ENCODE measurements at places on chromosomes 16 and 17. TPM values are rescaled to one million over a fixed set of nuclear protein-coding genes. Genes with fewer than 3 reads are reported as not detected.
A peak's percentile ranks its signal among the peaks of the same experiment; 100 is the strongest.

Gene UTP18
- 67.9 TPM for total RNA-seq

Gene KRT28
- not detected for total RNA-seq

DNA sequence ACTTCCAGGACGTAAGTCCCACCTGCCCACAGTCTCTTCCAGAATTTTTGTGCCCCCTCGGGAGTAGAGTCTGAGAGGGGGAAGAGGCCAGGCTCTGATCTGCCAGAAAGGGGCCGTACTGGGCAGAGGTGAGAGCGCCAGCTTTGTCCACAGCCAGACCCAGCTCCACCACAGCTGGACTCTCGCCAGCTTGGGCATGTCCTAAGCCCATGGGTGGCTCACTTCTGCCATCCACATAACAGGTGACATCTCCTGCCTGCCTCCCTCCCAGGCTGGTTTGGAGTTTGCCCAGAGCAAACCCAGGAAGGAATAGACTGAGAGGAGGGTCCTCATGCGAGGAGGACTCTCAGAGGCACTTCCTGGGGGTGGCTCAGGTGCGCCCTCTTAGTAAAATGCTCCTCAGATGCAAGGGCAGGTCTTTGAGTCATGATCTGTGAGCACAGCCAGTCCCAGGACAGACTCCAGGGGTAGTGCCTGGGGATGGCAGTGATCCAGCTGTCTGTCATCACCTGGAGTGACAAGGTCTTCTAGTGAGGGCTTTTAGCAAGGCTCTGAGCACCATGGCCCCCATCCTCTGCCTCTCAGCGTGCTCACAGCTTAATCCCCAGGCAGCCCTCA, 89.2 kb downstream of the AMFR start:
- DNase-seq = no peak

DNA sequence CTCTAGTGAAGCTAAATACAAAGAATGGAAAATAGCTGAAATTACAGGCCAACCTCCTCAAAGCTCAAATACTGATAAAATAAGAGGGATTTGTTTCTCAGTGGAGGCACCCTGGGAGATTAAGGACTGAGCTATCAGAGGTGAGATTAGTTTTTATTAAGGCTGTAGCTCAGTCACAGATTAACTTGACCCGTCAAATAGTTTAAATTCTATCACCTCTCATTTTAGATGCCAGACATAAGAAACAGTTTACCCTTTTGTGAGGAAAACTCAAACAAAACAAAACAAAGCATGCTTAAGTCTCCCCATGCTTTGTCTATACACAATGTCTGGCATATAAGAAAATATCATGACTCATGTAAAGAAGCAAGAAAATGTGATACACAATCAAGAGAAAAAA, 208.3 kb upstream of the PMFBP1 start:
- DNase-seq = no peak

GRCh38 chr16:65788434-65789140, 577.9 kb upstream of the CDH5 start:
- DNase-seq = no peak

Gene KCNH4
- total RNA-seq = 0.43 TPM

DNA sequence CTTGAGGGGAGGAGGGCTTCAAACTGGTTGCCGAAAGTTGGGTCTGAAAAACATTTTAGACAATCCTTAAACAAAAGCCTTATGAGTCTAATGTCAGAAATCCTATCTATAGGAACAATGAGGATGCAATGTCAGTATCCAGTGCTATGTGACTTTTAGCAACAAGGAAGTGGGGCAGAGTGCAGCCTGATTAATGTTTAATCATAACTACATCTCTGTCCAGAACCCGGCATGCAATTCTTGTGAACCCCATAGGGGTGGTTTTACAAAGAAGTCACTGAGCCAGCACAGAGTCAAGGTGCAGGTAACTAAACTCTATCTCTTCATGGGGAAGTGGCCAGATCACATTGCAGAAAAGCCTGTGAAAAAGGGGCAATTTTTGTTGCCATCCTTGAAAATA, 267.5 kb downstream of the HS3ST4 start:
- DNase-seq = no peak

DNA sequence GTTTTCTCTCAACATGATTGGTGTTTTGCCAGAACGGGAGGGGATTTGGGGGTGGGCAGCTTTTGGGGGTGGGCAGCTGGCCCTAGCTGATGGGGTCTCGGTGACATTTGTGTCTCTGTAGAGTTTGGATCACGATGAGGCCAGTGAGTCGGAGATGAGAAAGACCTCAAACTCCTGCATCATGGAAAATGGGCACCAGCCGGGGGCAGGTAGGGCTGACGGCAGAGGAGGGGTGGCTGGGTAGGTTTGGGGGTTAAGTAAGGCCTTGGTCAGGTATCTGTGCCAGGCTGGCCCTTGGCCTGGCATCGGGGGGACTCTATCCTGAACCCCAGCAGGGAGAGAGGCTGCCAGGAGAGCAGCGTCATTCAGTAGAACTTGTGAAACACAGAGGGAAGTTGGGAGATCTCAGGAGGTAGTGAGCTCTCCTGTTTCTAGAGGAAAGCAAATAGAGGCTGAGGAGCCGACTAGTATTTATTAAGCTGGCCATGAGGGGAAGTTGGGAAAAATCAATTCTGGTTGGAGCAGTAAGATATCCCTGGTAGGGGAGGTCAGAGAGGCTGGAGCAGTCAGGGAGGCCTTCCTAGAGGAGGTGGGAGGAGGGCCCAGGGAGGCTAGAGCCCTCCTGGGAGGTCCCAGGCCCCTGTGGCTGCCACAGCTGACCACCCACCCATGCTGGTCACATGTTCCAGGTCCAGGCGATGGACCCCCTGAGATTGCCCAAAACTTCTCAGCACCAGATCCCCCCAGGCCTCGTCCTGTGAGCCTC, 8.1 kb downstream of the SMTNL2 start:
- DNase-seq = no peak

Gene RCVRN
- not detected for total RNA-seq

Gene TPSB2
- not detected for total RNA-seq

DNA sequence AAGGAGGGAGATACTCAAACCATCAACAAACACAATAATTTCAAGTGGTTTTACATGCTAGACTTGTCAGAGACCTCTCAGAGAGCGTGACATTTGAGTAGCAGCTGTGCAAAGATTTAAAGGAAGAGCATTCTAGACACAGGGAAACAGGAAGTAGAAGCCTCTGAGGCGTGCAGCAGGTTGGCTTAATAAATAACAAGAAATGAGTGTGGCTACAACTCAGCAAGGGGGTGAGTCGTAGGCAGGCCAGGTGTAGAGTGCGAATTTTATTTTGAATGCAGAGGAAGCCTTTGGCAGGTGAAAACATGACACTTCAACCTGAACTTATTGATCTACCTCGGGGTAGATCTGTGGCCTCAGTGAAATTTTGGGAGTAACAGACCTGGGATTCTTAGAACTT, 73.2 kb upstream of the MRTFB start:
- peak; percentile 15 for DNase-seq

Gene RNF112
- total RNA-seq = 0.63 TPM

GRCh38 chr16:11621920-11622651, 35.4 kb upstream of the LITAF start:
- DNase-seq = peak; percentile 68

Gene ARHGDIG
- total RNA-seq = not detected

DNA sequence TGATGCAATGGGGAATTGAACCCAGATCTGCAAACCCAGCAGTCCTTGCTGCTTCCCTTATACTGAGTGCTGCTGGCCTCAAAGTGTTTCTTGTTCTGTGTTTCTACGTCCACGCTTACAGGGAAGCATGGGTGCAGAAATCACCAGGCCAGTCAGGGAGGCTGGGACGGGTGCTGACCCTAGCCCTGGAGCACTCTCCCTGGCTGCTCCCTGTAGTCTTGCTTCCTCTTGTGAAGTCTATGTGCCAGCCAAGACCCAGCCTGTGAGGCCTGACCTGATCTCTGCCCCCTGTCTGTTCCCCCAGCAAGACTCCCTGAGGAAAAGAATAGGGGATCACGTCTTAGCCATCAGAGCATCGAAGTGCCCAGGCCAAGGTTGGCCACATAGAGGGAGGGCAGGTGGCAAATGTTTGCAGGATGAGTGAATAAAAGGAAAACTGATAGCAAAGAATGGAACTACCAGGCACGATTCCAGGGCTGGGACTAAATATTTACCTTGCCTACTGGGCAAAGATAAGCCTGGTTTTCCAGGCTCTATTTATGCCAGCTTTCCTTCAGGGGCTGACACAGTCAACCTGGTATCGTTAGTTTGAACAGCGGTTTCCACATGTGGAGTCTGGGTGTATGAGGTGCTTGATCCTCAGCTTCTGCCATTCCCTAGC, 41.2 kb upstream of the RHOT1 start:
- DNase-seq = no peak

Gene GHDC
- total RNA-seq = 12.3 TPM

Gene PLK1
- 85.8 TPM for total RNA-seq

DNA sequence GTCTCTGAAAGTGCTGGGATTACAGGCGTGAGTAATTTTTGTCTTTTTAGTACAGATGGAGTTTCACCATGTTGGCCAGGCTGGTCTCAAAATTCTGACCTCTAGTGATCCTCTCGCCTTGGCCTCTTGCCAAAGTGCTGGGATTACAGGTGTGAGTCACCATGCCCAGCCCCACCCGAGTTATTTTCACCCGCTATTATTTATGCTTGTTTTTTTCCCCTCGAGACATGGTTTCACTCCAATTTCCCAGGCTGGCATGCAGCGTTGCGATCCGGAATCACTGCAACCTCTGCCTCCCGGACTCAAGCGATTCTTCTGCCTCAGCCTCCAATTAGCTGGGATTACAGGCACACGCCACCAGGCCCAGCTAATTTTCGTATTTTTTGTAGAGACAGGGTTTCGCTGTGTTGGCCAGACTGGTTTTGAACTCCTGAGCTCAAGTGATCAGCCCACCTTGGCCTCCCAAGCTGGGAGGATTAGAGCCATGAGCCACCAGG, 9.2 kb downstream of the RPL23 start:
- no peak for DNase-seq

Gene CASKIN1
- total RNA-seq = 7.2 TPM

Gene RTN4RL1
- total RNA-seq = 0.49 TPM

- DNase-seq = no peak
Observed at GRCh38 chr17:74414510-74414909, 17.4 kb upstream of the GPRC5C start.

- no peak for DNase-seq
Observed at GRCh38 chr16:54533856-54534490, 247.4 kb upstream of the IRX3 start.

DNA sequence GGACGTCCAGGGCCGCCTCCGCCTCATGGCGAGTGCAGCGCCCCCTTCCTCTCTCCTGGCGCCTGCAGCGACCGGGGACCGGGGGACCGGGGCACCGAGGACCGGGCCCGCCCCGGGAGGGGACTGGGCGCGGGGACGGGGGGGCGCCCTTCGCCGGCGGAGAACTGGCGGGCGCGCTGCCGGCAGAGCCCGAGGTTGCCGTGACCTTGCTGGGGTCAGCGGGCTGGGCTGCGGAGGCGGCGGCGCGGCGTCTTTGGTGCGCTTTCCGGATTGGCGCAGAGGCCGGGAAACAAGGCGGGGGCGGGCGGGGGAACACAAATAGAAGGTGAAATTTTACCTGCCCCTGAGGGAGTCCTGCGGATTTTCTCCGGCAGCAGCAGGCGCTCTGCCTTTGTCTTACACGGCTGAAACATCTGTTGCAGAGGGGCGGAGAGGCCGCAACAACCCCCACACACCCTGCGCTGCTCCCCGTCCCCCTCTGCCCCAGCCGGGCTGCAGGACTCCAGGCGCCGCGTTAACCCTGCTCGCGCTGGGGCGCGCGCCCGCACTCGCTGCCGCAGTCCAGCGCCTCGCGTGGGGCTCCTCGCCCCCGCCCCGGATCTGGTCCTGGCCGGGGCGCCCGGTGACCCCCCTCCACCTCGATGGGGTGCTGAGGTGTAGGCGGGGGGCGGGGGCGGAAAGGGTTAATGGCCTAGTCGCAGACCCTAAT, 53.5 kb downstream of the SREBF1 start:
- peak; percentile 80 for DNase-seq

- DNase-seq = no peak
Observed at GRCh38 chr17:47304186-47304585, 19.6 kb upstream of the EFCAB13 start.

DNA sequence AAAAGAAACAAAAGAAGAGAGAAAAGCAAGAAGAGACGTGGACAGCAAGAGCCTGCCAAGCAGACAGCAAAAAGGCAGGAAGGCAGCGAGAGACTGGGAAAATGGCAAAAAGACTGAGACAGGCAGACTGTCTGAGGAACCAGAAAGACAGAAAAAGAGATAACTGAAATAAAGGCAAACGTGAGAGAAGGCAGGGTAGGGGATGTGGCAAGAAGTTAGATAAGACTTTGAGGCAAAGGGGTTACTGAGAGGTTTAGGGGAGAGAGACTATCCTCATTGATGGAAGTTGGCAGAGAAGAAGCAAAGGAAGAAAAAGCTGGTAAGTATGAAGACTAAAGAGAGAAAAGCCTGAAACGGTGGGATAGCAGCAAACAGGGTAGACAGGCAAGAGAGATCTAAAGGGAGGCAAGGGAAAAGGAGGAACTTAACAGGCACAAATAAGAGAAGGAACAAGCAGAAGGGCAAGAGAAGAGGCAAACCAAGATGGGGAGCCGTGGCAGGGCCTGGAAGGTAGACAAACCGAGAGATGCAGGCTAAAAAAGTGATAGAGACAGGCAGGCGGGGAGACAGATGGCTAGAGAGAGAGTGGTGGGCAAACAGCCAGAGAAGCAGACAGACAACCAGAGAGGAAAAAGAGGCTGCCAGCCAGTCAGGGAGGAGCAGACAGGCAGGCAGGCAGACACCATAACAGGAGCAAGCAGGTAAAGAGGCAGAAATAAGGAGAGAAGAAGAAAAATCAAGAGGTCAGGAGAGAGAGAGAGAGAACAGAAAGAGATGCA, 7.1 kb upstream of the CHD3 start:
- no peak for DNase-seq

DNA sequence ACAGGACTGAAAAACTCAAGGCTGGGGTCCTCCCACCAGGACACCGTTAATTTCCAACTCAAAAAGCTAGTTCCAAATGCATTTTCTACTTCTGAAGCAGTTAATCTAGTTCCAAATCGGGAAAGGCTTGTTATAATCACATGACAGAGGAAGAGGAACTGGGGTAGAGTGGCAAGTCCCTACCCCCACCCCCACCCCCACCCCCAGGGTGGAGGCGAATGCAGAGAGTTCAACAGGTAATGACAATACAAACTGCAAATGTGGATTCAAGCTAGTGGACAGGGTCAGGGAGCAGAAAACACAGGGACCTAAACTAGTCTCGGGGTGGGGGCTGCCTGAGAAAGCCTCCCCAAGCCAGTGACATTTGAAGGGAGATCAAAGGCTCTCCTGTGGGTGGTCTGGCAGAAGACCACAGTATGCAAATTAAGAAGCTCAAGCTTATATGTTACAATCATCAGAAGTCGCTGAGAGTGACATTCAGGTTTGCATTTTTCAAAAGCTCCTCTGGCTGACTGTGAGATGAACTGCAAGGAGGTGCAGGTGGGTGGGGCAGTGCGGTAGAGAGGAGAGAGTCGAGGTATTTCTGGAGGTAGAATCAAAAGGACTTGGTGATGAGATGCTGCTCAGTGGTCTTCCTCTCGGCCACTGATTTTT, 56.4 kb upstream of the SLC25A19 start:
- peak; percentile 84 for DNase-seq

Gene ALOX15
- total RNA-seq = not detected

Gene ABCC12
- total RNA-seq = not detected
